ENCODE measurements at places on chromosomes 2 and 18. TPM values are rescaled to one million over a fixed set of nuclear protein-coding genes. Genes with fewer than 3 reads are reported as not detected.

GRCh38 chr18:2589345-2590068, 18.1 kb downstream of the NDC80 start:
- no peak for DNase-seq

Gene RUFY4
- 0.11 TPM for total RNA-seq

- DNase-seq, result no peak
Observed at GRCh38 chr2:217667512-217667911, 335.3 kb downstream of the TNS1 start.

Gene PEX13
- total RNA-seq, result 26.4 TPM

DNA sequence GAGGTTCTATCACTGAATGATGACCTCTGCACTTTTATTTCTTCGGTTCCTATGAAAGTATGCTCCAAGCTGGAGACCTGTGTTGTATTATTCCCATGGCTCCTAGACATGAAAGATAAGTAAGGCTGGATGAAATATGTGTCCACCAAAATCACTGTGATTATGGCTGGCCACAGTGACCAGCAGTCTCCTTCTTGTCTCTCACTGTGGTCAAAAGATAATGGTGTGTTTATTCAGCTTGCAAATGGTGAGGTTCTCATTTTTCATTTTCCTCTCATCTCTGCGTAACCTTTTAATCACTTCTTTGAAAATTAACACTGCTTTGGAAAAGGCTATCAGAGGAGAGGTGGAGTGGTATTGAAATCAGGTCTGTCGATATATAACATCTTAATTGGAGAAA, 107.8 kb upstream of the DAPL1 start:
- DNase-seq, result no peak

DNA sequence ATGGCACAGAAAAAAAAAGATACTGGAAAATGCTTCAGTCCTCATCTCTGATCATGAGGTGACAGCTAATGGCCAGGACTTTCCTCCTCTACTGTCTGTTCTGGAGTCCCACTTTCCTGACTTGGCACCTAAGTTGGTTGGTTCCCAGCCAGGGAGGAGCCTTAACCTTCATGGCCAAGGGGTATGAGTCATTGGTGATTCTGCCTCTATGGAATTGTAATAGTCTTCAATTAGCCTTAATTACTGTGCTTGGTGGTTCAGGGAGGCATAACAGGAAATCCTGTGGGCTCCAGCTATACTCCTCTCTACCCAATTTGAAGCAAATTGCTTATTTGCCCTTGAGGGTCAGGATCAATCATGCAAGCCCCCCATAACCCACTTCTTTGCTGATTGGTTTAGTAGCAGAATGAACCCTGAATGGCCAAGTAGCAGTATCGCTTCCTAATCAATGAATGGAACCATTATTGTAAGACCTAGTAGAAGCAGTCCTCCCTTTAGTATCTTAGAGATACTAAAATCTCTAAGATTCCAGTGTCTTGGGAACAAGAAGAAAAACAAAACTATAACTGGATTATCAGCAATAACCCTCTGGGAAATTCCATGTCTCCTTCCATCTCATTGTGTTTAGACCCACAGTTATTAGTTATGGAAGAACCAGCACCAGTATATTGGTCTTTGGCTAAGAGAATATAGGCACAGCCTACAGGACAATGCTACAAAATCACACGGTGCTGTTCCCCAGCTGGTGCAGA, 109.0 kb downstream of the COL6A3 start:
- peak; percentile 76 for DNase-seq

GRCh38 chr18:78971511-78972245, 7.9 kb upstream of the SALL3 start:
- no peak for DNase-seq

DNA sequence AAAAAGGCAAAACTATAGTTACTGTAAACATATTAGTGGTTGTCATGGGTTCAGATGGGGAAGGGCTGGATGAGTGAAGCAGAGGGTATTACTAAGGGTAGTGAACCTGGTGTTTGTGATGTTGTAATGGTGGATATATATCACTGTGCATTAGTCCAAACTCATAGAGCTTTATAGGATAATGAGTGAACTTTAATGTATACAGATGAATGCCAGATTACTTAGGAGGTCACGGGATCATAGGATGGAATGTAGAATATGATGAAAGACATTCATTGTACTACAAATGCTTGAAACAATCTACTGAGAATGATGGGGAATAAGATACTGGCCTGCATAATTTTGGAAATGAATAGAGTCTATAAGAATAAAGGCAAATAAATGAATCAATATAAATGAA, 226.7 kb upstream of the ZNF804A start:
- DNase-seq, result no peak

Gene SLC40A1
- 1,558 TPM for total RNA-seq

GRCh38 chr18:32298171-32298667, 108.4 kb downstream of the MEP1B start:
- DNase-seq, result no peak

Gene ACTG2
- total RNA-seq, result 2.8 TPM

- DNase-seq, result no peak
Observed at GRCh38 chr2:174777347-174778084, 13.2 kb upstream of the CHRNA1 start.

GRCh38 chr2:23566241-23567142, 181.5 kb downstream of the KLHL29 start:
- DNase-seq, result peak; percentile 51

GRCh38 chr2:20333738-20334137, 16.9 kb downstream of the PUM2 start:
- DNase-seq, result no peak

Data from adrenal gland (tissue), 19 donors.